ENCODE measurements at places on chromosomes 1 and 21. TPM values are rescaled to one million over a fixed set of nuclear protein-coding genes. Genes with fewer than 3 reads are reported as not detected.
A peak's percentile ranks its signal among the peaks of the same experiment; 100 is the strongest.

- DNase-seq, result no peak
Observed at GRCh38 chr1:50707824-50708223, 252.2 kb downstream of the FAF1 start.

DNA sequence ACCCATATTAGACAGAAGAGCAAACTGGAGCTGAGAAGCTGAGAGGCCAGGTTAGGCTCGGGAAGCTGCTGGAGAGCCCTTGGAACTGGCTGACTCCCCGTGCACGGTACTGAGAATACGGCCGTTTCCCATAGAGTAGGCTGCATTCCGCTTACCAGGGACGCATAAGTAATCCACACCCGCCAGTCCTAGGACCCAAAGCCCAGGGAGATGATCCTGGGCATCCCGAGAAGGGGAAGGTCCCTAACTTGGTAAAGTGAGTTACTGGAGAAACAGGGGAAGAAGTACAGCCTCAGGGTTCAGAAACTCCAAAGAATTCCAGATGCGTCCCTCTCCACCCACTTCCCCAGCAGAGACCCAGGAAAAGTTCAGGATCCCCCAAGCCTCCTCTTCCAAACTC lies 1.3 kb downstream of the LRRC38 start:
- DNase-seq, result no peak

DNA sequence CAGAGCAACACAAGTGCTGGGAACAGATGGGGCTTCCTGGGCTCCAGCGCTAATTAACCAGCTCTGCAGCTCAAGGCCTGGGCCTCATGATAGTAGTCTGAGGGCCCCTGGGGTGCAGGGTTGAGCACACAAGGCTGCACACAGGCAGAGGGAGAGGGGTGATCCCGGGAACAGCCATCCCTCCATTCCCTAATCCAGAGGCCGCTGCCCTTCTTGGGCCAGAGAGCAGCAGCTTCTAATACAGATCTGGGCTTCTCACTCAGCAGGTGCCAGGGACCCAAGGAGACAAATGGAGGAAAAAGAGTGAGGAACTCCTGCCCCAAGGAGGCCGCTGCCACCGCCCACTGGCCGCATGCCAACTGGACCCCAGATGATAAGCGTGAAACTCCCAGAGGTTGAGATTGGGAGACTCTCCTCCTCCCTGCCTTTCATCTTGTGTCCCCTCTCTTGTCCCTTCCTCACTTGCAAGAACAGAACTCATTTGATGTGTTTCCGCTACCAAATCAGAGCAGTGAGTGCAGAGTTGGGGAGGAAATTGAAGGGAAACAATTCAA lies 58.0 kb upstream of the IFNAR2 start:
- DNase-seq, result no peak

GRCh38 chr1:57058652-57059501 lies 93.1 kb upstream of the C8B start:
- no peak for DNase-seq

DNA sequence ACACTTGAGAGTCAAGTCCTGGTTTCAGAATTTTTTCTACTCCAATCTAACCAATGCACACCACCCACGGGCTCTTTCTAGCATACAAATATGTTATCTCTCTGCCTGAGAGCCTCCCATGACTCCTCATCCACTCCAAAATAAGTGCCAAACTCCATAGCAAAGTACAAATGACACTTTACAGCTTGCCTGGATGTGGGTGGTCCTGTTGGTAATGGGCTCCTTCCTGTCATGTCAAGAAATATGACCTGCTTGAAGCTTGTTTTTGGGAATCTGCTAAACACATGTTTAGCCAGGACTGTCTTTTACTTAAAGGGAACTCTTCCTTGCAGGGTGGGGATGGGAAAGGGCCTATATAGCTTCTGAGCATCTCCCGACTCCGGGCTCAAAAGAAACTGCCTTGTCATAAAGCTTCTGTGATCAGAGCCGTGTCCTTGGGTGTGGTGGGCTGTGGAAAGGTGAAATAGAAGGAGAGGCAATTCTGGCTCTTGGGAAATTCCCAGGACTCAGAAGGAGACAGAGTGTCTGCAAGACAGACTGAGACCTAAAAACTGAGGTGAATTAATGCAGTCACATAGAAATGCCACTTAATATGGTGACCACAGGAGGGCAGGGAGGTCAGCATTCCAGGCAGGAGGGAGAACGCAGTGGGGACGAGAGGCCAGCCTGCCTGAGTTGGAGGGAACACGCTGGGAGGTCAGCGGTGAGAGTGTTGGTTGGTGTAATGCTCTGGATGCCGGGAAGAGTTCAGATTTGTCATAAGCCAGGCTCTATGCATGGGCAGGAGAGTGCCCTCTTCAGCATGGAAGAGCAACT lies 6.1 kb upstream of the IGFN1 start:
- no peak for DNase-seq

GRCh38 chr1:214941061-214941460 lies 141.5 kb upstream of the KCNK2 start:
- no peak for DNase-seq

- no peak for DNase-seq
Observed at GRCh38 chr1:24126018-24126671, 14.2 kb upstream of the MYOM3 start.

DNA sequence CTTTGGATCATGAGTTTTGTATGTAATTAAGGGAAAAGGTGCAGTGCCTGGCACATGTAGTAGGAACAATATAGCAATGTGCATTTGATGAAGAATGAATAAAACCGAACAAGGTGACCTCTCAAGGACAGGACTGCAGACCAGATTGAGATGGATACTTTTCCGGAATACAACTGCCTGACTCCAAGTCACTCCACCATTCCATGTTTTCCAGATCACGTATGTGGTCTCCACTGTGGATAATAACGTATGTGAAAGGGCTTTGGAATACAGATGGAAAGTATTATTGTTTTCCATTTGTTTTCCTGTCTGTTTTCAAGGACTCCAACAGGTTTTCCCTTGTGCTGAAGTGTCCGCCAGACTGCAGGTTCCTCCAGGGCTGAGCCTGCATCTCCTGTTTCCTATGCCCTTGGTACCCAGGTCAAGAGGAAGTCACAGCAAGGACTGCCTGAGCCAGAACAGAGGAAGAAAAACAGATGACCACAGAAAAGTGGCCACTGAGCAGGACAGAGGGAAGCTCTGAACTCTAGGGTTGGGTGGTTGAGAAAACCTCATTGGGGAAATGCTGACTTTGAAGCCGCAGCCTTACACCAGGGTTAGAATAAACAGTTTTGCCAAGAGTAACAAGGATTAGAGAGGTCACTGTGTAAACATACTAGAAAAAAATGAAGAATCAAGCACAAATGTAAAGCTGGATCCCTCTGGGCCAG lies 4.0 kb downstream of the CFAP45 start:
- DNase-seq, result no peak

GRCh38 chr1:168093616-168094015 lies 43.1 kb downstream of the GPR161 start:
- no peak for DNase-seq

GRCh38 chr21:45819478-45820170 lies 161.9 kb upstream of the COL6A1 start:
- DNase-seq, result no peak

DNA sequence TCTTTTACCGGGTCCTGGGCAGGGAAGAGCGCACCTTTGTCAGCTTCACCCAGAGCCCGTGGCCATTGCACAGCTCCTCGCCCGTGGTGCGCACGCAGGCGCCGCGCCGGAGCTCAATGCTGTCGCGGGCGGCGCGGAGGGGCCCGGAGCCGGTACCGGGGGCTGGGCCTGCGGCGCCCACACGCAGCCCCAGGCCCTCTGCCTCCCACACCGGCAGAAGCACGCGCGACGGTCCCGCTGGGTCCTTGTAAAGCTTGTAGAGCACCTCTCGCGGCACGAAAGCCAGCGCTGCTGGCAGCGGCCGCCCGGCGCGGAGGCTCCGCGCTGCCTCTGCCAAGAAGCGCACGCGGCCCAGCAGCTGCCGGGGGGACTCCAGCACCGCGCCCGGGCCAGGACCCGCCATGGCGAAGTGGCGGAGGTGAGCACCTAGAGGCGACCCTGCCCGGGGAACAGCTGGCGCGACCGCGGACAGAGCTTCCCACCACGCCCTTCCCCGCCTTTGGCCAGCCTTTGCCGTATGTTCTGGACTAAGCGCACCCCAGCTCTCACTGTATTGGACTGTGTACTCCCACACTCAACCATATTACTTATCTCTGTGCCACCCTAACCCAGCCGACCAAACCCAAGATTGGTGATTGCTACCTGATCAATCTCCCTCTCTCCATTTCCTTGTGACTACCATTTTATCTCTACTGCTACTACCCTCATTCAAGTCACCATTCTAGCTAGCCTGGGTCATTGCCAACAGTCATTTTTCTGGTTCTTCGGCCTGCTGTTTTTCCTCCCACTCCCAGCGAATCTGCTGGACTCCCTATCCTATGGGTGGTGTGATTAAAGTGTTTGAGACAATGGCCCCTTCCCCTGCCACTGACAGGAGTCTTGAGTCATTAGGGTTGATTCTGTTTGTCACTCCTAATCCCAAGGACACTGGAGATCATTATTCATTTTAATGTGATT lies at the start of gene HECTD3:
Gene HECTD3 (minus strand): TSS at position 470 of the 957 bp plus-strand sequence. CDS start 67 bp downstream, at position 403.
- peak; percentile 45 for DNase-seq

DNA sequence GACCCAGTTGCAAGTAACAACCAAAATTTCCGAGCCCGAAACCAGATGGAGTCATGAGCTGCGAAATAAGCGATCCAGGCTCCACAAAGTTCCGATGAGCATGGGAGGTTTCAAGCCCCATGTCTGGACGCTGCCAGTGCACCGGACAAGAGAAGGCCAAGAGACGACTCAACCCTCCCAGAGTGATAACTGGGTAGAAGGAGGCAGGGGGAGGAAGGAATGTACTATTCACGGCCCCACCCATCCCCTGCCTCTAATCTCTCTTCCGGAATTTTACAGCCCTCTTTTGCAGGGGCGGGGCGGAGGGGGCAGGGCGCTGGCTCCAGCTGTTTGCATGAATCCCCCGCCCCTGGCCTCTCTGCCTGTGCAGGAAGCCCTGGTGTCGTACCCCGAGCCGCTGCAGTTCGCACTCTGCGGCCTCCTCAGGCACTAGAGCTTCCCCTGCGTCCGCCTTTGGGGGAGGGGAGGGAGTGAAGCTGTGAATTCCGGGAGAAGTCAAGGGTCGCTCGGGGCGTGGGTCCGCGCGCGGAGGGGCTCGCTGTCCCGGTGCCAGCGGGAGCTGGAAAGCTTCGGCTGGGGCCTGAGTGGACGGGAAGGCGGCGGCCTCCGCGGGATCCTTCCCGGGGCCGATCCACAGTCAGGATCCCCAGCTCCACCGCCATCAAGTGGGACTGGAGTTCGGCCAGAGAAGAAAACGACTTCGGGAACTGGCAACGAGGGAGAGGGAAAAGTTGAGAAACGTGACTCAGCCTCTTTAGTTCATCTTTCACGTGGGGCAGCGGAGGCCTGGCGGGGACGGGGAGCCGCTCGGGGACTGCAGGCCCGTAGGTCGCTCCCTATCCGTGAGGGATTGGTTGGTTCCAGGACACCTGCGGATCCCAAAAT lies 6.3 kb upstream of the PTP4A2 start:
- peak; percentile 73 for DNase-seq

- no peak for DNase-seq
Observed at GRCh38 chr1:71509051-71509595, 428.3 kb upstream of the ZRANB2 start.

- DNase-seq, result no peak
Observed at GRCh38 chr21:45542667-45543370, 579 bp upstream of the SLC19A1 start.

- DNase-seq, result no peak
Observed at GRCh38 chr1:201859424-201859823, 29.3 kb upstream of the SHISA4 start.

GRCh38 chr1:69103705-69104385 lies 463.9 kb upstream of the LRRC7 start:
- no peak for DNase-seq

DNA sequence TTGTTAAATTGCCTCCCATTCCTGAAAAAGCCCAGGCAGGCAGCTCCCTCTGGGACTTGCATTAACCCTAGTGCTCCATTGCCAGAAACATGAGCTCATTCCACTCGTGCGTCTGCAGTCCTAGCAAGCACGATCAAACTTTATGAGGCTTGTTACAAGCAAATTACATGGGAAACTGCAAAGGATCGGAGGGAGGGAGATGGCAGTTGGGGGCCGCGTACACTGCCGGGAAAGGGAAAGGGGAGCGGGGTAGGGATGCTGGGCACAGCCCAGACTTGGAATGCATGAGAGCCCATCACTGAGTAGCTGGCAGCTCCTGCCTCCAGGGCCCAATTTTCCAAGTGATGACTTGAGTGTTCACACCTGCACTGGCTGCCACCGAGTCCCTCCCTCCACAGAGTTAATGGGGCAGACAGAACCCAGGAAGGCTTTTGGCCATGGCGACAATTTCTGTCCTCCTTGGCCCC lies 169.9 kb downstream of the BRINP2 start:
- peak; percentile 85 for DNase-seq

GRCh38 chr1:114290776-114291175 lies 137.1 kb upstream of the SYT6 start:
- DNase-seq, result no peak

- no peak for DNase-seq
Observed at GRCh38 chr1:30034105-30034626, 689.2 kb downstream of the MATN1 start.

DNA sequence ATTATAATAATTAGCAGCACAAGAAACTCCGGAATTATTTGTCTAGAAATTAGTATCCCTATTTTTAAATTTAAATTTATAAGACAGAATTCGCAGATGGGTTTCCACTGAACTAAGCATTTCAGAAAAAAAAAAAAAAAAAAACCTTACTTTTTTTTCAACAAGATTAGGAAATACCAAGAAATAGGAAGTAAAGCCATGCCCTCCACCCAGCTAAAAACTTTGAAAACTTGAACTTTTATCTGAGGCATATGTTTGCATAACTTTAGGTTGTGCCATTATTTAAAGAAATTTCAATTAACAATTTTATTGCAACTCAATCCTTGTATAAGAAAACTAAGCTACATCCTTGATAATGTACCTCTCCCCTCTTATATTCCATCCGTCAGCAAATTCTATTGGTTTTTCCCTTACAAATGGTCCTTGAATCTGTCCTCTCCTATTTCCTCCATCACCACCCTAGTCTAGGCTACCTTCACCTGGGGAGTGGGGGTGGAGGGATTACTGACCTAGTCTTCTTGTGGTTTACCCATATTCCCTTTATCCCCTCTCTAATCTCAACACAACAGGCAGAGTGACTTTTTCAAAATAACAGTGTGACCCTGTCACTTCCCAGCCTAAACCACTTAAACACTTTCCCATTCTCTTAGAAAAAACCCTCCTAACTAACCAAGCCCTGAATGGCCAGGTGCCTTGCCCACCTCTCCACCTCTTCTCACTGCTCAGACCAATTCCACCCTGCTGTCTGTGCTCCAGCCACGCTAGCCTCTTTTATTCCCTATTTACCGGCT lies 1.4 kb upstream of the EVI5 start:
- DNase-seq, result no peak

Gene TRIM58
- polyA plus RNA-seq, result 1.2 TPM

Gene CA14
- 6.8 TPM for polyA plus RNA-seq

Gene ELAPOR1
- 2.2 TPM for polyA plus RNA-seq

Gene RPF1
- 52.8 TPM for polyA plus RNA-seq

Gene SLC6A17
- 0.89 TPM for polyA plus RNA-seq

Gene GNAT2
- polyA plus RNA-seq, result not detected

Gene PPIAL4G
- polyA plus RNA-seq, result 0.04 TPM

Gene NFIA
- polyA plus RNA-seq, result 15.8 TPM

Gene FCRL5
- polyA plus RNA-seq, result 0.10 TPM

Gene SPATA45
- not detected for polyA plus RNA-seq

Gene OR6N1
- not detected for polyA plus RNA-seq

Gene HLX
- 9.4 TPM for polyA plus RNA-seq

Gene AGMAT
- polyA plus RNA-seq, result 25.2 TPM

Gene TRMT1L
- 27.4 TPM for polyA plus RNA-seq

All from right renal cortex interstitium (tissue), 3 donors.